ENCODE measurements at places on chromosomes 6 and 20.
A peak's percentile ranks its signal among the peaks of the same experiment; 100 is the strongest.

GRCh38 chr6:5457983-5458683 lies 196.8 kb downstream of the FARS2 start:
- DNase-seq: no peak

DNA sequence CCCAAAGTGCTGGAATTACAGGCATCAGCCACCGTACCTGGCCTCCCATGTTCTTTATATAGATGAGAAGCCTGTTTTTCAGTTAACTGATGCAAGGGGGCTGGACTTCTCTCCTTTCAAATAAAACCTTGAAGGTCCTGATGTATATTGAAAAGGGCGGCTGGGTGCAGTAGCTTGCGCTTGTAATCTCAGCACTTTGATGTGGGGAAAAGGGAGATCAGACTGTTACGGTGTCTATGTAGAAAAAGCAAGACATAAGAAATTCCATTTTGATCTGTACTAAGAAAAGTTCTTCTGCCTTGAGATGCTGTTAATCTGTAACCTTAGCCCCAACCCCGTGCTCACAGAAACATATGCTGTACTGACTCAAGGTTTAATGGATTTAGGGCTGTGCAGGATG lies 16.1 kb upstream of the SAMHD1 start:
- no peak for DNase-seq

DNA sequence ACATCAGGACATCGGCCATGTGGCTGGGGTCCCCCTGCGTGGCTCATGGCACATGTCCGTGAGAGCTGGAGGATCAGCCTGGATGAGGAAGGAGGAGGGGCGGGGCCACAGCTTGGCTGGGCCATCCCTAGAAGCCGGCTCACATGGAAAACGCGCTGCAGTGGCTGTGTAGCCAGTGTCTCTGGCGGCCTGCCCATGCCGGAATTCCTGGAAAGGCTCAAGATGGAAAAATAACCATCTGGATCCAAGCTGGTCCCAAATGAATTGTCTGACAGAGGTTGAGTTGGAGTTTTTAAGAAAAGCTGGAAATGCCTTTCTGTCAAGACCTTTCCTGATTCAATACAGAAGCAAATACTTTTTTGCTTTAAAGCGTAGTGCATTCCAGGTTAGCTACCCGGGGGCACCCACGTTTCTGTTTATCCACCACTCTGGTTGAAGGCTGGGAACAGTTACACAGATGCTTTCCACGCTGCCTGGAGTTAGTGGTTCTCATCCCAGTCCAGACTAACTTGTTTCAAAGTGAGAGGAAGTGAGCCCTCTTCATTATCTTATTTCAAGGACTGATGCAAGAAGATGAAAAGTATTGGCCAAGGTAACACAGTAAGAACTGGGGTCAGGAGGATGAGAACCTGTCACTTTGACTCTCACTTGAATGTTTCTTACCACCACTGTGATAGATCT lies 99.0 kb downstream of the GMPR start:
- DNase-seq: peak; percentile 47

- no peak for DNase-seq
These were observed 6.5 kb downstream of the PEDS1 start for GRCh38 chr20:50146732-50147662.

DNA sequence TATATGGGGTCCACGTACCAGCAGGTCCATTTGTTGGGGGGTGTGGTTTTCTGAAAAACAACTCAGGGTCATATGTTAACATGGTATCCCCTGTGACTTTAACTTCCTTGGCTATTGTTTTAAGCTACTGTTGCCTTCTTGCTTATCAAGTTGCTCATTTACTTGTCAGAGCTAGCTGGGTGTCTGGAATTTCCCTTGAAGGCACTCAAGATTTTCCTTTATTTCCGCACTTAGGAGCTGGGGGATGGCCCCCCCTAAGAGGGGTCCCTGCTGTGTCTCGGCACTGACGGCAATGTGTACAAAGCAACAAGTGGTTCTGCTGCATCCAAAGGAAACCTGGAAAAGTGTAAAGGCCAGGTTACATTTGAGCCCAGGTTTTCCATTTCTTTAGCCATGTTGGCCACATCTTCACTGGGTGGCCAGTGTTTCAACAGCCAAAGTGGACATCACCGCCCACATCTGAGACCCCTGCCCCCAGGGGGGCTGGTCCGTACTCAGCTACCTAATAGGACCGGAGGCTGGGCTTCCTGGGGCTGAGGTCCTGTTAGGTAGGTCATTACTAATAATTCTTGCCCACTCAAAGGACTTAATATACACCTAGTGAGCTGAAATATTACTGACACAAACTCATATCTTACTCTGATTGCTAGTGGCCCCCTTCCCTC lies 24.8 kb upstream of the SYNDIG1 start:
- DNase-seq: no peak

DNA sequence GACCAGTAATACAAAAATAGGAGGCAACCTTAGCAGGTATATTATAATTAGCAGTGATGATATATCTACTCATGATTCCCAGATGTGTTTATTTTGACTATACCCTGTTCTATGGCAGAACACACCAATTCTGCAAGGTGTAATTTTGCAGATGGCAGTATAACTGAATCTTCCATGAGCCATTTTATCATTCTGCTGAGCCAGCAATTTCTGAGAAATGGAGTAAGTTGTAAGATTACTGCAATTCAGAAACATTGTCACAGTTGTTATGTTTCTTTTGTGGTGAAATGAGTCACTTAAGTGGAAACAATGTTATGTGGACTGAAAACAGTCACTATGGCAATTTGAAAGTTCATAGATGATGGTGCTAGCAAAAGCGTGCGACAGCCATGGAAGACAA lies 63.7 kb upstream of the RIMS1 start:
- DNase-seq: no peak

DNA sequence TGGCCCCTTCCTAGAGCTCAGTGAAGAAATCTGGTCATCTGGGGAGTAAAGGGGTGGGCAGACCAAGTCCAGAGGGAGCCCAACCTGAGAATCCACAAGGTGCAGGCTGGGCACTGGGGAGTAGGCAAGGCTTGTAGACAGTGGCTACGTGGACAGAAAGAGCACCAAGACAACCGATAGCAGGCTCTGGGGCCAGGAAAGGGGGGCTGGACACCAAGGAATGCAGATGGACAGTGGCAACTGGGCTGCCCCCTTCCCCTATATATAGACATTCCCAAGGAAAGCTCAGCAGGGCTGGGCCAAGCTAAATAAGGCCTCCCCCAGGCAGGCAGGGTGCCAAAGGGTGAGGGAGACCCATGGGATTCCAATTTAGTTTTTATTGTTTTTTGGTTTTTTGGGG lies 1.5 kb upstream of the TNNC2 start:
- no peak for DNase-seq

DNA sequence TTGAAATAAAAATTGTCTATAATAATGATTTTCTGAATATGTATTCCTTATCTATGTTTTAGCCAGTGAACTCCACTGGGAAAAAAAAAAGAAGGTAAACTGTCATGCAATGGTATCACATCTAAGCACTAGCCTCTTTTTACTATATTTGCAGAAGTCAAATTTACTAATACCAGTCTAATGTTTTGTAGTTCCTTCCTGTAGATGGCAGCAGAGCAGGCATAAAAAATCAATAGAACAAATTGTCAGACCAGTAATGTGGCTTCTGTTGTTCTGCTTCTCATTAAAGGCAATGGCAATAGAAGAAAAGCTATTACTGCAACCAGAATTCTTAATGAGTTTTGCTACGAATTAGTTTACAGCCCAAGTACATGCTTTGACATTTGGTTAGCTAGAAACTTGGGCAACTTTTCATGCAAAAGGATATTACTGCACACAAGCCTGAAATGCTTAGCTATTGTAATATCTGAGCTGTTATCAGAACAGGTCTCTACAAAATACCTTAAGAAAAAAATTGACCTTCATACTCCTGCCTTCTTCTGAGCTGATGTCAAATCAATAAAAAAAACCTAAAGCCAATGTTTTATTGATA lies 476.9 kb downstream of the KHDRBS2 start:
- no peak for DNase-seq

DNA sequence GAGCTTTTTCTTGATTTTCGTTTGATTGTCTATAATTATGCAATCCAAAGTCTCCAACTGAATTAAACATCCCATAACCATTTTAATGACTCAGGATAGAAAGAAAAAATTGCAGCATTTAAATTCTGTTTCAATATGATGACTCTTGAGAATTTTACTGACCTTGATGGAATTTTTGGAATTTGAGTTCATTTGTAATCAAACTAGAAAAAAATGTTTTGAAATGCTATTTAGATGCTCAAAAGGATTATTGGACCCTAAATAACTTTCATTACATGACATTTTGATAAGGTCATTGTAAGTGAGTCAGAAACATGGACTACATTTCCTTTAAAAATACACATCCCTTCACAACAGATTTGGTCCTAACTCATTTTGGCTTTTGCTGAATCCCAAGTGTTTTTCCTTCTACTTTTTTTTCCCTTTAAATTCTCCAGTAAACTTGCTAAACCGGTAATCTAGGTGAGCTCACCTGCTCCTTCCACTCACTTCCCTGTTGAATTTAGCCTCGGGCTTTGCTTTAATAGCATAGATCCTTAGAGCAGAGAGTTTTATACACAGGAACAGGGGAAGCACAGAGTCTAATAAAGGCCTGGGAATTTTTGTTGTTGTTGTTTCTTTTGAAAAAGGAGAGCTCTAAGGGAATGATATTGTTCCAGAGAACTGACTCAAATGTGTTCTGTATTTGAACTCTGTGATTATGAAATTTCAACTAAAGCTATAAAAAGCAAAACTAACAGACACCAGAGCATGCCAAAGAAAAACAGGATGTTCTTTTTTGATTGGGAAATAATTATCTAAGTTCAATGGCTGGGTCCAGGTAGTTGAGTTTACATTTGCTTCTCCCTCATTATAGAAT lies 1088.2 kb upstream of the CITED2 start:
- DNase-seq: no peak

- no peak for DNase-seq
These were observed 23.0 kb downstream of the LATS1 start for GRCh38 chr6:149694921-149695320.

GRCh38 chr6:46217671-46218131 lies 46.9 kb upstream of the ENPP5 start:
- DNase-seq: no peak

DNA sequence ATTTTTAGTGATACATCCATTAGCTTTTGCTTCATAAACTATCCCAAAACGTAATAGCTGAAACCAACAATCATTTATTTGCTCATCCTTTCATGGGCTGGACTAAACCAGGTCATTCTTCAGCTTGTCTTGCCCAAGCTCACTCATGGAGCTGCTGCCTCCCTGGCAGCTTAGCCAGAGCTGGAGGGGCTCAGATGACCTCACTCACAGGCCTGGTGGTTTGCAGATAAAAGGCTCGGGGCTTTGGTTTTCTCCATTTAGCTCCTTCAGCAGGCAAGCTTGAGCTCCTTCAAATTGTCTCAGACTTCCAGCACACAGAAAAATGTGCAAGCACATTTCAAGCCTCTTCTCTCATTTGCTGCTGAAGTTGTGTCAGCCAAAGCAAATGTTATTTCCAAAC lies 139.1 kb downstream of the BTBD3 start:
- DNase-seq: no peak

DNA sequence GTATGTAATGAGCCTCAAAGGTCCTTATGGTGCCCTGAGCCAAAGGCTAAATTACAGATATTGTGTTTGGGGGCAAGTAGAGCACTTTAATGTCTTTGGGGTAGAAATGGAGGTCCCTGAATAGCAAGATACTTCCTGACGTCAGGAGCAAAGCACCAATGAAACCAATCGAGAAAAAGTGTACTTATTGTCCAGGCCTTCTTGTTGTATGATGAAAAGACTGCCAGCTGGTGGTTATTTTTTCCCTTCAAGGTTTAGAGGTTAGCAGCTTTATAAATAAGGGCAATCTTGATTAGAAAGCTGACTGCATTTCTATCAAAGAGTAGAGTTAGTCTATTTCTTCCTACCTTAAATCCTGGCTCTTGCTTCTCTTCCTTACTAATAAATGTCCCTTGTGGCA lies 76.1 kb upstream of the HSF2 start:
- no peak for DNase-seq

- no peak for DNase-seq
These were observed 2.9 kb downstream of the FILIP1 start for GRCh38 chr6:75490706-75491105.

- no peak for DNase-seq
These were observed 126.1 kb upstream of the RPS6KA2 start for GRCh38 chr6:166752928-166753721.

GRCh38 chr20:47862574-47863240 lies 77.4 kb upstream of the SULF2 start:
- no peak for DNase-seq

DNA sequence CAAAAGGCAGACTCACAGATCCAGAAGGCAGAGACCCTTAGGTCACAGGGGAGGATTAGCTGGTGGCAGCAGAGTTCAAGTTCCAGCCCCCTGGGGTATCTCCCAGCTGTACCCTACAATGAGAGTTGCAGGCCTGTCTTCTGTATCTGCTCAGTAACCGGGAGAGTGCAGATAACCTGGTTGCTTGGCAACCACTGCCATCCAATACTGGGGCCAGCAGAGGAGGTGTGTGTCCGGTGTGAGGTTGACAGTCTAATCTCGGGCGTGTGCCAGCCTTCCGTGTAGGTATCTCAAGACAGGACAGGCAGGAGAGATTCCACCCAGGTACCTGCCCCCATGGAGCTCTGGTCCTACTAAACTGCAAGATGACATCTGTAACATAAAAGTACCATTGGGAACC lies 56.6 kb upstream of the TBC1D7 start:
- DNase-seq: no peak

DNA sequence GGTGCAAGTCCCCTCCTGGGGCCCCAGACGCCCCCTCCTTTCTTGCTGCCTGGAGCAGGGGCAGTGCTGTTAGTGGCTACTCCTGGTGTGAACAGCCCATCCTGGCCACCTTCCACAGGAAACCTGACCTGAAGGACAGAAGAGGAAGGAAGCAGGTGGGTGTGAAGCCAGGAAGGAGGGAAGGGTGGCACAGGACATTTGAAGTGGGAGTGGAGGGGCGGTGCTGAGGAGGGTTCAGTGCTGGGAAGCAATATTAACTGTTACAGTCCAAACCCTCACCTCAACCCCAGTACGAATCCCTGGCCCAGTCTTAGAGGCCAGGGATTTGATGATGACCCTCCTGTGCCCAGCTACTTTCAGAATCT lies 766 bp downstream of the PRICKLE4 start:
- no peak for DNase-seq

GRCh38 chr6:113221850-113222249 lies 635.3 kb upstream of the MARCKS start:
- DNase-seq: no peak

- DNase-seq: no peak
These were observed 696.5 kb upstream of the FLRT3 start for GRCh38 chr20:15033891-15034290.

DNA sequence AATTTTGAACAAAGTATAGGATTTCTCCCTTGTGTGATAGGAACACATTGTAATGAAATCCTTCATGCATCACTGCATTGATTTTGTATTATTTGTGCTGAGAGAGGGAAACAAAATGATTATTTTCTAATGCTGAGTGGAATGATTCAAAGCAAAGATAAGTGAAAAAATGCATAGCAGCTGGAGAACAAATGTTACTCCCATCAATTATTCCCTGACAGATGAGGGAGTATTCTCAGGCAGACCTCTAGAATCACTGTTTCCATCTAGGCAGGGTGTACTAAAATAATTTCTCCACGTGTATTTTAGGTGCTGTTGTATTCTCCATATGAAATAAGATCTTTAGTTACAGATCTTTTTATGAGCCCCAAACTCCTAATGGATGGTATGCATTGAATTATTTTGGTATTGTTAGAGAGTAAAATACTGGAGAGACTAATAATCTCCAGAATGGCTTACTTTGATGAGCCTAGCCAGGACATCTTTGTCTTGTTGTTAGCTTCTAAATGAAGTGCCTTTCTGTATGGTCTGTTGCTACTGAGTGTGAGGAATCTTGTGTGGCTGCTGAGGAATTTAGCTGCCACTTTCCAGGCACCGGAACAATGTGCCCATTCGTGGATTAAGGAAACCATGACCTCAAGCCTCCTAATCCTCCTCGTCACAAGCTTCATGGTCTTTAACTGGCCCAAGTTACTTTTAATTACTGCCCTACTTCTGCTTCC lies 39.6 kb downstream of the RNF217 start:
- no peak for DNase-seq

Data from liver (tissue), 10 donors.